ENCODE measurements at places on chromosomes 6 and 20. TPM values are rescaled to one million over a fixed set of nuclear protein-coding genes. Genes with fewer than 3 reads are reported as not detected.

Gene TGM3
- 27.7 TPM for total RNA-seq

Gene CRIP3
- total RNA-seq = not detected

Gene FBXL4
- total RNA-seq = 17.7 TPM

Gene SYCP2L
- 0.25 TPM for total RNA-seq

Gene AURKA
- 2.2 TPM for total RNA-seq

Gene TAGAP
- 8.1 TPM for total RNA-seq

Gene NT5E
- total RNA-seq = 87.2 TPM

Gene SMLR1
- not detected for total RNA-seq
